Stimulated activated CD8-positive, alpha-beta memory T cell treated with anti-CD3 and anti-CD28 coated beads, Interleukin-7, amount 100 ng/mL, for 1 hour (primary cell): ENCODE measurements at places on chromosomes 3 and 15.

DNA sequence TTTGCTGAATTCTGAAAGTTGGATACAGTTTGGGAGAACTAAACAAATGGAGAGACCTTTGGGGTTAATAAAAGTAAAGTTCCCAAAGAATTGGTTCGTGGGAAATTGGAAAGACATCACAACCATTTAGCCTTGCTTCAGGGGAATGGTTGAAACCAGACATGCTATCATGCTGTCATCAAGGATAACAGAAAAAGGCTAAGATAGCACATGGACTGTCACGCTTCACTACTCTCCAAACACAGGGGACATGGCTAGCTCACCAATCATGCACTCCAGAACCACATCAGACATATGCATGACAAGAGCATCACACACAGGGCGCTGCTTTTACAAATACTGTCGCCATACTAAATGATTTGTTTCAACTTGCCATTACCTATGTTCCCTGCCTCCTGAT, 671.7 kb upstream of the ROBO1 start:
- DNase-seq: no peak

DNA sequence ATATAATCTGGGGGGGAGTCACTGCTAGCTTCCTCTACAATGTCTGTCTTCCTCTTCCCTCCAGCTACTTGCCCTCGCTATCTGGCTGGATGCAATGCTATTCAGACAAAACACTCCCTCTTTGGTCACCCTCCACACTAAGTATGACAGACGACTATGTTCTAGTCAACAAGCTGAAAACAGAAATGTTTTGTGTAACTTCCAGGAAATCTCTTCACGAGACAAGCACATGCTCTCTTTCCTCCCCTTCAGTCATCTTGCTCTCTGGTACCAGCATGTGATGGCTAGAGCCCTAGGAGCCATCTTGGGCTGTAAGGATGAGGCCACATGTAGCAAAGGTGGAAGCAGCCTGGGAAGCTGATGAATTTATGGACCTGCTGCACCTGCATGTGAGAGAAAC, 151.3 kb downstream of the ARRDC4 start:
- DNase-seq: no peak

- DNase-seq: no peak
Measured at GRCh38 chr3:172882563-172882962, 132.0 kb downstream of the ECT2 start.

- no peak for DNase-seq
Measured at GRCh38 chr15:40329804-40330203, 6.3 kb downstream of the INAFM2 start.

DNA sequence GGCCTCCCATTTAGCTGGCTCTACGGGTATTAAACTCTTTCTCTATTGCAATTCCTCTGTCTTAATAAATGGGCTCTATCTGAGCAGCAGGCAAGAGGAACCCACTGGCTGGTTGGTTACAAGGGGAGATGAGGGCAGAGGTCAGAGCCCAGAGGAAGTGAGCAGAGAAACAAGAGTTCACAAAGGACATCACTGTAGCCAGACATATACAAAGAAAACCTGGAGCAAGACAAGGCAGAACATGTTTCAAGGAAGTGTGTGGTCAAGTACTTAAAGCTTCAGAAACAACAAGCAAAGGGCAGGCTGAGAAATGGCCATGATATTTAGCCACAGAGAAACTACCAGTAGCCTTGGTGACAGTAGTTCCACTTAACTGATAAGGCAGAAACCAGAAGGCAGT, 24.3 kb downstream of the SUSD5 start:
- DNase-seq: no peak

DNA sequence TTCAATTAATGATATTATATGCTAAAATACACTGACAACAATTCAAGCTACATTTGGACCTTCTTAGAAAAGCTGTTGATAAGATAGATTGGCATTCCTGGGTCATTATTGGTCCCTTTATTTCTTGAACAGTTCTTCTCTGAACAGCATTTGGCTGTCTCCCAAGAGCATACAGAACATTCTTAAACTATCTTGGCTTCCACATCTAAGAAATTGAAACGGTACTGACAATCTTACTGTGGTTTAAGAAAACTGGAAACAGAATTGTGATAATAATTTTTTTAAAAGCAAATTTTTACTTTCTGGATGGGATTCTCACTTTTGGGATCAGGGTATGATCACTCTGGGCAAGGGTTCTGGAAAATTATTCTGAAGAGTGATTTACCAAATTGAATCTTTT, 161.7 kb upstream of the ZNF385D start:
- DNase-seq: no peak

- DNase-seq: no peak
Measured at GRCh38 chr15:49464522-49464921, 41.5 kb downstream of the FGF7 start.

DNA sequence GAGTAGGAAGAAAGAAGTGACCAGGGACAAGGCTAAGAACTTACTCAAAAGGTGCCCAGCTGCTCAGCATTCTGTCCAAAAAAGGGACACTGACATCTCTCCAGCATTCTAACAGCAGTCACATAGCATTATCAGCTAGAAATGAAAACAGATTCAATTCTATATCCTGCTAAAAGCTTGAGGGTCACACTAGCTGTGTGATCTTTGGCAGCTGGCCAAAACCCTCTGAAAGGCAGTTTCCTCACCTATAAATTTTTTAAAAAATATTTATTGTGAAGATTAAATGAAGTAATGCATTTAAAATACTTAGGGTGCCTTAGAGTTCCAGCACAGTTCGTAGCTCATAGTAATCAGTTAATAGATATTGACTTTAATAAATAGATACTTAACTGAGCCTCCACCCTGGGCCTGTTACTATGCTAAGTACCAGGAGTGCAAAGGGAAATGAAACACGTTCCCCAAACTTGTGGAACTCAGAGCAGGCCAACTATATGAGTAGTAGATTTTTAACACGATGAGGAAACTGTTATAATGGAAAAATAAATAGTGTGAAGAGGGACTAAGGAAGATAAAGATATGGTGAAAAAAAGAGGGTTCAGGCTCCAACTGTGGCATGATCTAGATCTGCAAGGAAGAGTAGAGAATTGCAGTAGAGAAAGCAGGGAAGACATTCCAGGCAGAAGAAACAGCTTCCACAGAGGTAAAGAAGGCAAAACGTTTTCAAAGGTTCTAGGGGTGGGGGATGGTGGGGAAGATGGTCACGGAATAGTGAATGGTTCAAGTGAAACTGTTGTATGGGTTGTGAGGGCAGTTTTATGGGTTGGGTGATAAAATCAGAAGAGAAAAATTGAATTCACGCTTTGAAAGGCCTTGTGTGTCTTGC, 11.4 kb downstream of the CD86 start:
- DNase-seq: no peak

DNA sequence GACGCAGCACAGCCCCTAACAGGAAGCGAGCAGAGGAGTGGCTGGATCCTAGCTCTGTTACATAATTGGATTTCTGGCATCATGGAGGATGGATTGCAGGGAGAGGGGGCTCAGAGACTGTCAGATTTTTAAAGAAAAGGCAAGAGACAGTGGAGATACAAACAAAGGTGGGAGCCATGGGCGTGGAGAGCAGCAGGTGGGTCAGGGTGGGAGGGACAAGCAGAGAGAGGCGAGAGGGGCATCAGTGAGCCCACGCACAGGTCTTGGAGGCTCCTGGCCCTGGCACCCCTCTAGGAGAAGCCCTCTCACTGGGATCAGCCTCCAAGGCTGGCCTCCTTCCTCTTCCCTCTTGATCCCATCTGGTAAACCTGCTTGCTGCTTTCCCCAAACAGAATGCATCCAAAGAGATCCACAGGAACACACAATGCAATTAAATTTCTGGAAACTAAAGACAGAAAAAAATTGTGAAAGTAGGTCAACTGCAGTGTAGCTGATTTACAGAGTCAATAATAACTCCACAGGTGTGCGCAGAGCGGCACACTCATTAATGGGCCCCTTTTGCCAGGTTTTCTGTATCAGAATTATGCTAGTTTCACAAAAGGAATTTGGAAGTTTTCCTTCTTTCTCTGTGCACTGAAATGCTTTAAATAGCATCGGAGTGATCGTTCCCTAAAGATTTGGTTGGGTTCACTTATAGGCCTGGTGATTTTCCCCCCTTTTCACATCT, 66.1 kb downstream of the LSM3 start:
- no peak for DNase-seq

GRCh38 chr3:117314441-117315150, 605.0 kb downstream of the TUSC7 start:
- no peak for DNase-seq

GRCh38 chr3:127427666-127428065, 139.8 kb upstream of the PRR20G start:
- no peak for DNase-seq

DNA sequence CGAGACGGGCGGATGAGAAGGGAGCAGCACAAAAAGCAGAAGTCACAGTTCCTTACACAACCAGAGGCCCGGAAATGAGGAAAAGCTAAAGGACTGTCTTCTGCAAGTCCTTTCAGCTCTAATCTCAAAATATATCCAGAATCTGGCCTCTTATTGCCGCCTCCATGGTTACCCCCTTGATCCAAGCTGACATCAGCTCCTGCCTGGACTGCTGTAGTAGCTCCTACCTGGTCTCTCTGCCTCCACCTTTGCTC, 324.0 kb upstream of the ROPN1 start:
- DNase-seq: no peak

DNA sequence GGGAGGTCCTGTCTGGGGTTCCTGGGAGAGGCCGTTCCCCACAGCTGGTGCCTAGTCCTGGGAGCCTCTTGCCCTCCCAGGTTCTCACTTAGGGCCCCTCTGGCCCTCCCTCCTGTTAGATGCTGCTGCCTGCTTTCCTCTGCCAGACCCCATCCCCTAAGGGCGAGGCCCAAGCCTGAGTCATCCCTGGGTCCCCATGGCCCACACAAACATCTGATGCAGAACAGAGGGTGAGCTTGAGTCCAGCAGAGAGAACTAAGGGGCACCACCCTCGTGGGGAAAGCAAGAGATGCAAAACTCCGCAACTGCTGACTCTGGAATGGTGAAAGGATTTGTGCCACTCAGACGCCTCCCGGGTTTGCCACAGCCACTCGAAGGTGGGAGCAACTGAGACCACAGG, 58.8 kb upstream of the TRPM1 start:
- no peak for DNase-seq

DNA sequence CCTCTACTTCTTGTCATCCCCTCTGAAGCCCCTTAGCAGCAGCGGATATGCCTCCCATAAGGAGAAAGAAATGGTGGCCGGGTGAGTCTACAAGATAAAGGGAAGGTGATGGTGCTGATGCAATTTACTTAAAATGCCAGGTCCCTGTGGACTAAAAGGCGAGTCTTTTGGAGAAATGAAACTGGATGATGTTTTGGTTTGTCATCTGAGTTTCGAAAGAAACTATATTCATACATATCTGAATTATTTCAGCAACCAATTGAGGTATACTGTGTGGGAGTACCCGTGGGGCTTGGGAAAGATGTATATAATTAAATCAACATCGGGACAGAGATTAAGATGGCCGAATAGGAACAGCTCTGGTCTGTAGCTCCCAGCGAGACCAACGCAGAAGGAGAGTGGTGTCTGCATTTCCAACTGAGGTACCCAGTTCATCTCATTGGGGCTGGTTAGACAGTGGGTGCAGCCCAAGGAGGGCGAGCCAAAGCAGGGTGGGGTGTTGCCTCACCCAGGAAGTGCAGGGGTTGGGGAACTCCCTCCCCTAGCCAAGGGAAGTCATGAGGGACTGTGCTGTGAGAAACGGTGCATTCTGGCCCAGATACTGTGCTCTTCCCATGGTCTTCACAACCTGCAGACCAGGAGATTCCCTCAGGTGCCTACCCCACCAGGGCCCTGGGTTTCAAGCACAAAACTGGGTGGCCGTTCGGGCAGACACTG, 210.6 kb upstream of the CHRM5 start:
- DNase-seq: no peak

DNA sequence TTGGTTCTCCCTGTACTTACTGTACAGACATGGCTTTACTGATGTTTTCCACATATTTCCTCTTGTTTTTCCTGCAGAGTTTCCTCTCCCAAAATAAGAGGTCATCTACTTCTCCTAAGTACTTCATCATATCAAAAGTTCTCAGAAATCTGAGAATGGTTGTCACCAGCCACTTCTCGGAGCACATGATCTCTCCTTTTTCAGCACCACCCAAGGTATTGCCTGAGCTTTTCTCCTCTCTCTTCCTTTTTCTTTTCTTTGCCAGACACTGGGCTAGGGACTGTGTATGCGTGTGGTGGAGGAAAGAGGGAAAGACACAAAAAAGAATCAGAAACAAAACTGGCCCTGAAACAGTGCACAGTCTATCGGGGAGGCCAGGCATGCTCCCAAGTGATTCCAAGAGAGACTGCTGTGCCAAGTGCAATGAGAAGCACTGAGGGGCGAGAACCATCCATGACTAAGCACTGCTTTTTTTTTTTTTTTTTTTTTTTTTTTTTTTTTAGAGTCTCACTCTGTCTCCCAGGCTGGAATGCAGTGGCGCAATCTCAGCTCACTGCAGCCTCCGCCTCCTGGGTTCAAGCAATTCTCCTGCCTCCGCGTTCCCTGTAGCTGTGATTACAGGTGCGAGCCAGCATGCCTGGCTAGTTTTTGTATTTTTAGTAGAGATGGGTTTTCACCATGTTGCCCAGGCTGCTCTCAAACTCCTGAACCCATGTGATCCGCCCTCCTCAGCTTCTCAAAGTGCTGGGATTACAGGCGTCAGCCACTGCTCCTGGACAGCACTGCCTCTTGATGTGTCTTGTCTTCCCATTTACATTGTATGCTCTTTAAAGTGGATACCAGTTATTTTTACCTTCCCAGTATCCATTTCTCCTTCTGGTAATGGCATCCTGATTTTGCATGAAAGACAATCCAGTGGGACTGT, 194.0 kb upstream of the FEZF2 start:
- DNase-seq: no peak

GRCh38 chr3:127450331-127450730, 140.2 kb downstream of the TPRA1 start:
- DNase-seq: no peak

DNA sequence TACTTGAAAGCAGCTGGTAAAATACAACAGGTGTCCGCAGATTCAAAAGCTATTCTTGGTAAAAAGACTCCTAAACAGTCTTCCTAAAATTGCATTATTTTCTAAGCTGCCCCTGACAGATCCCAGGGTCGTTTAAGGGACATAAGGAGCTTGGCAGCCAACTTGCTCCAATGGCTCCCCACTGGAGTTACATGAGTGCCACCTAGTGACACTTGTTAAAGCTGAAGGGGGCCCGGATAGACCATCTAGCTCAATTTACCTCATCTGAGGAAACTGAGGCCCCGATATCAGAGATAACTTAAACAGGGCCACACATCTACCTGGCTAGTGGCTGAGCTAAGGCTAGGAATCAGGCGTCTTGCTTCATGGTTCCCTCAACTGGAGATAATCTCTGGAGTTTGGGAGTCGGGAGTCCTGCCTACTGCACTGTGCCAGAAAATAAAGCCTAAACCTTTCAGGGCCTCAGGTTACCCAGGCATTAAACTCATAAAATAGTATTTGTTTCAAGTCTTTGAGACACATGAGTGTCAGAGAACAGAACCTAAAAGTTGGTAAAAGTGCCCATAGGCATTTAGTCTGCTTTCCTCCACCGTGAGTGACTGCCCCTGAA, 6.5 kb upstream of the TBC1D23 start:
- no peak for DNase-seq

DNA sequence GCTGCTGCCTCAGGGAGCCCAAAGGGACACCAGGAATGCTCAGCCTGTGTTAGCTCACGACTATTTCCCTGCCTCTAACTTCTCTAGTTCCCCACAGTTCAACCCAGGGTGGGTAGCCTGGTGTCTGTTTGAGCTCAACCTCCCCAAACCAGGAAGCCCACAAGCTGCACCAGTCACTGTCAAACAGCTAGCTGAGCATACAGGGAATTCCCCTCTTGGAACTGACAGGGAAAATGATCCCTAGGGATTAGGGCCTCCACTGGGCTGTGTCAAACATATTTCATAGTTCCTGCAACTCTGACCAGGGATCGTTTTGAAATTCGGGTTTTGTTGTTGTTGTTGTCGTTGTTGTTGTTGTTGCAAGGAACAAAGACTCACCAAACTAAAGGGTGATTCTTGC, 147.1 kb upstream of the ICE2 start:
- no peak for DNase-seq
